ENCODE measurements at places on chromosomes 11 and 22.

DNA sequence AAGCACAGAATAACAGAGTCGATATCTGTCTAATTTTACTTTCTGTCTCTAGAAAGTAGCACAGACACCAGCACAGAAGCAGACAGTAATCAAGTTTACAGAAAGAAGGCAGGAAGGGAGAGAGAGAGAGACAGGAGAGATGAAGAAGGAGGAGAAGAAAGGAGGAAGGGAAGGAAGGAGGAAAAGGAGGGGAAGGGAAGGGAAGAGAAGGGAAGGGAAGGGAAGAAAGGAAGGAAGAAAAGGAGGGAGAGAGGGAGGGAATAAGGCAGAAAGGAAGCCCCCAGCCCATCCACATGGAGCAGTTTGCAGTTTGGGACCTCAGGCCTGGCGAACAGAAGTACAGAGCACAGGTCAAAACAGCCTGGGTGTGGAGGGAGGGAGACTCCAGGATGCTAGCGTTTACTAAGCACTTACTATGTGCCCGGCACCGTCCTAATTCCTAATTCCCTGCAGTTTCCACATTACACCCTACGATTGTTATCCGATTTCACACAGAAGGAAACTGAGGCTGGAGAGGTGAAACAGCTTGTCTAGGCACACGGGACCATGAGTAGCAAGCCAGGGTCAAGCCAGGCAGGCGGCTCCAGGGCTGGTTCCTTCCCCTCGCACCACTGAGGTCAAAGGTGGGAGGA, 46.0 kb upstream of the WNT7B start:
- no peak for DNase-seq

GRCh38 chr11:11857769-11858168, 16.0 kb downstream of the USP47 start:
- no peak for DNase-seq

DNA sequence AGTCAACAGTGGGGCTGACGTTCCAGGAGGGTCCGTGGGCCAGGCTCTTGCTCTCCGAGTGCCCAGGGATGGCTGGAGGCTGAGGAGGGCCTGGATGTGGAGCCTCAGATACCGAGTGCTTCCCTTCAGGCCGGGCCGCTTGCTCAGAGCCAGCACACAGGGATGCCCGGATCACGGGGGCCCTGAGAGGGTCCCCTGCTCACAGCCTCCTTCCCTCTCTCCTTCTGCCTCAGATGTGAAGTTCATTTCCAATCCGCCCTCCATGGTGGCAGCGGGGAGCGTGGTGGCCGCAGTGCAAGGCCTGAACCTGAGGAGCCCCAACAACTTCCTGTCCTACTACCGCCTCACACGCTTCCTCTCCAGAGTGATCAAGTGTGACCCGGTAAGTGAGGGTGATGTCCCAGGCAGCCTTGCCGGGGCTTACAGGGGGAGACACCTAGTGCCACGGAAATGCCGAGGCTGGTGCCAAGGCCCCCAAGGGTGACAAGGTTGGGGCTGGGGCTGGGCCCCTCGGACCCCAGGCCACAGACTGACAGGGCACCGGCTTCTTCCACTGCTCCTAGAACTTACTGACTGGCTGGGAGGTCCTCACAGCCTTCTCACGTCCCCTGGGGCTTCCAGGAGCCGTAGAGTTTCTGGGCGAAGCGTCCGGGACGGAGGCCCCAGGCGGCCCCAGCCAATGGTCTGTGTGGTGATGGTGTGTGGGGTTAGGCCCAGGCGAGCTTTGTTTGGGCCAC, 7.0 kb downstream of the CCND1 start:
- no peak for DNase-seq

- no peak for DNase-seq
Observed at GRCh38 chr22:50445880-50446707, 28.7 kb downstream of the SBF1 start.

GRCh38 chr22:37677493-37677974, 2.1 kb downstream of the LGALS1 start:
- DNase-seq, result no peak

- peak; percentile 90 for DNase-seq
Observed at GRCh38 chr22:26589845-26590736, at the start of gene TPST2. TPST2 (minus strand) TSS chr22:26590132; CDS start chr22:26541630, 48,502 bp downstream.

- DNase-seq, result no peak
Observed at GRCh38 chr11:93031386-93031785, 61.9 kb downstream of the MTNR1B start.

All from Peyer's patch (tissue), 4 donors.